ENCODE measurements at places on chromosomes 6 and 20.

DNA sequence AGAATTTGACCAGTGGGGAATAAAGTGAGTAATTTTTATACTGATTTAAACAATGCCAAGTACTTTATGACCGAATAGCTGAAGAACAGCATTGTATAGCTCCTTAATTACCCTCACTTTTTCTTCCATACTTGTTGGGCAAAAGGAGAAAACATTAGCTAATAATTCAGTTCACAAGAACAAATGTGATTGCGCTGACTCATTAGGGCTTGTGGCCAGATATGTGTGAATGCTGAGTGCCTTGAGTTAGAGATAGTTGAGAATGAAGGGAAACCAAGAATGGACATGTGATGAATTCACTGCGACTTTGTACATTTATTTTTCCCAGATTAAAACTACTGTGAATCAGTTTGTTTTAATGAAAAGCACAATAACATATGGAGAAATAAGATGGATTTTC, 669.4 kb downstream of the TFAP2A start:
- DNase-seq, result peak; percentile 58

- DNase-seq, result no peak
Measured at GRCh38 chr20:46559001-46559400, 8.5 kb upstream of the OCSTAMP start.

DNA sequence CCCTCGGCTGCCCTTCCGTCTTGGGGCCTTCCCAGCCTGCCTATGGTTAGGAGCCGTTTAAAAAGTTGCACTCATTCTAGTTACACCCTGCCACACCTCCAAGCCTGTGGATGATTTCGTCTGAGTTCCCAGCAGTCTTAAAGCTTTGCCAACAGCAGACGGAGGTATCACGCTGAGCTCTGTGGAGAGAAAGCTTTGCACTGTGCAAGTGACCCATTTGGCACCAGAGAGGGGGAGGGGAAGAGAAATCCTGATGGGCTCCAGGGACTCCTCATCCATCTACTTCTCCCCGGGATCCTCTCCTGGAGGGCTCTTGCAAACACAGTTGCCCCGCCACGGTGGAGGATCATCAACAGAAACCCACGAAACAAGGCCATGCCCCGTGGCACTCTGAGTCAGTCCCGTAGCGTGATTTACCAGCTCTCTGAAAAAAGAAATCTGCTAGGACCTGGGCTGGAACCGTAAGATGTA, 98.8 kb upstream of the CITED2 start:
- peak; percentile 66 for DNase-seq

DNA sequence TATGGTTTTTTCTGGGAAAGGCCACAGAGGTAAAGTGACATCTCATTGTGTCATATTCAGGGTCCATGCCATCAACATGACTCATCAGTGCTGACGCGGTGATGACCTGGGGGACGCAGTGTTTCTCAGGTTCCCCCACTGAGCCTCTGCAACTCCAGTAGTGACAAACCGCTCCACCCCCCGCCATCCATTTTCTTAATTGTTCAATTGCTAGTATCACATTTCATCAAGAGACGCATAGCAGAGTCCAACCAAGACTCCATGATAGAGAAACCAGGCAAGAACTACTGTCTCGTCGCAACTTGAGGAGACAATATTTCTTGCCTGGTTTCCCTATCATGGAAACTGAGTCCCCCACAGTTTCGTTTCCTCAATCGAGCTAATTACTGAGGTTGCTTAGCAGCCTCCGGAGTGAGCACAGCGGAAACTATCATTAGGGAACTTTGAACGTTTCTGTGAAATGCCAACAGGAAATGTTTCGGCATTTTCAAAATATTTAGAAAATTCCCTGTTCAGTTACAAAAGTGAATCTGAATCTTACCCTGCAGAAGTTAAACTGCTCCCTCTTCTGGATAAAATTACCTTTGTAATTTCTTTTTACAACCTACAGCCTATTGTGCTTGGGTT, 12.2 kb upstream of the SERPINB1 start:
- peak; percentile 89 for DNase-seq

- peak; percentile 11 for DNase-seq
Measured at GRCh38 chr20:7094438-7094997, 327.0 kb downstream of the BMP2 start.

GRCh38 chr6:107488875-107489635, 862 bp upstream of the SOBP start:
- peak; percentile 17 for DNase-seq

DNA sequence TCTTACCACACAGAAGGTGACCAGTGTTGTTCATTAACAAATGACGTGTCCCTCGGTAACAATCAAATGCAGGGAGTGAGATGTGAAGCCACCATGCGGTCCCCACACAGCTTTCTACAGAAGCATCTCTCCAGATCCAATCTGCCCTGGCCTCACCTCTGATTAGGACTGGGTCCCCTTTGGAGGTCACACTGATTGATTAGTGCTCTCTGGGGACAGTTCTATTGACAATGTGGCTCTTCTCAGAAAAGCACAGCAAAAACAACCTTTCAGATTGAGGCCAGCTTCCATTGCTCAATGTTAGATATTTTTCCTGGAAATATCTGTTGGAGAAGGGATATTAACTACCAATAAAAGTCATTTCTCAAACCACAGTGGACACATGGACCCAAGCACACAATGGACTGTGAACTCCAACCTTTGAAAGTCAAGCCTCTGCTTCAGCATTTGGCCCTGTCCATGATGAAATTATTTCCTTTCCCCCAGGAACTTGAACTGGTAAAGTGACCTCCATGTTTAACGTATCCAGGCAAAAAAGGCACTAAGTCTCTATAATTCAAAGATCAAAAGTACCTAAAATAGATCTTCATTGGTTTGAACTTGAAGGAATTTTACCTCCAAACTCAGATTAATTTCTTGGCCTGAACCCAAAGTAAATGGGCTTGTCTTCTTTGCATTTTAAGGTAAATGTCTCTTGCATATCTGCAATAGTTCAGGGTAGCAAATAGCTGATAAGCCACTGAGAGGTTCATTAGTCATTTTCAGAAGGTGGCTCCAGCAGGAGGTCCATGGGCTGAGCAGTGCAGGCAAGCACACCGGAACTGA, 118.5 kb downstream of the FOXA2 start:
- DNase-seq, result no peak
